ENCODE measurements at places on chromosomes 16 and 17. TPM values are rescaled to one million over a fixed set of nuclear protein-coding genes. Genes with fewer than 3 reads are reported as not detected.

TNFSF13 gene
- 0.56 TPM for total RNA-seq

HSD17B1 gene
- total RNA-seq = 0.56 TPM

CLDN7 gene
- 1.4 TPM for total RNA-seq

- H3K36me3 ChIP-seq = no peaks in the 10 kb centered on the region
- no peaks in the 10 kb centered on the region for H3K4me1 ChIP-seq
- peaks cover 20% of the 10 kb centered on the region for H3K27me3 ChIP-seq
- no peak within 1 kb of the TSS for H3K27ac ChIP-seq
These were observed at the start of gene PLXDC1 for GRCh38 chr17:39151150-39151942. Gene PLXDC1 (minus strand): TSS chr17:39151637. CDS start chr17:39151437, 200 bp downstream.

GRCh38 chr16:56643080-56643778 is 4.8 kb downstream of the MT1A start:
- no peaks in the 10 kb centered on the region for H3K36me3 ChIP-seq
- no peak for DNase-seq
- no peak overlapping the region for H3K4me3 ChIP-seq
- H3K27me3 ChIP-seq = peaks cover 90% of the 10 kb centered on the region

Data from IMR-90 (cell line).